ENCODE measurements at places on chromosomes 13 and 19.

- no peak for DNase-seq
These were observed 299.1 kb upstream of the OBI1 start for GRCh38 chr13:78958006-78958405.

- no peak for DNase-seq
These were observed 4.6 kb upstream of the UQCR11 start for GRCh38 chr19:1609680-1610474.

- DNase-seq, result no peak
These were observed 56.5 kb downstream of the F2RL3 start for GRCh38 chr19:16945364-16945714.

GRCh38 chr19:12194827-12195731 lies 32.2 kb downstream of the ZNF136 start:
- no peak for DNase-seq

DNA sequence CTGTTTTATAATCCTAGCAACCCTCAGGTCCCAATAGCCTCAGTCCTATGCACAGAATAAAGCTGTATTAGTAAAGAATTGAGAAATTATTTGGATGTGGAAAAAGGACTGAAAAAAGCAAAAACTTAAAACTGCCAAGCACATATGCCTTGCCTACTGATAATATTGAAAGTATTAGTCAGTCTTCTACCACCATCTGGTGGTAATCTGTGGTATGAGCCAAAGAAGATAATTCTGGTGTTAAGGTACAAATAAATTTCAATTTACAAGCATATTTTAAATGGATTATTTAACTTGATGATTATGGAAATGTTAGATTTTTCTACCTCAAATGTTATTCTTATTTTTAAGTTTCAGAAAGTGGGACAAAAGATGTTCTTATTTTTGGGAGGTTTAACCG lies 460.3 kb upstream of the KLHL1 start:
- DNase-seq, result peak; percentile 7

All from M059J (cell line).